Upper lobe of right lung (tissue), 1 donor: ENCODE measurements at places on chromosomes 16 and 17. TPM values are rescaled to one million over a fixed set of nuclear protein-coding genes. Genes with fewer than 3 reads are reported as not detected.

DNA sequence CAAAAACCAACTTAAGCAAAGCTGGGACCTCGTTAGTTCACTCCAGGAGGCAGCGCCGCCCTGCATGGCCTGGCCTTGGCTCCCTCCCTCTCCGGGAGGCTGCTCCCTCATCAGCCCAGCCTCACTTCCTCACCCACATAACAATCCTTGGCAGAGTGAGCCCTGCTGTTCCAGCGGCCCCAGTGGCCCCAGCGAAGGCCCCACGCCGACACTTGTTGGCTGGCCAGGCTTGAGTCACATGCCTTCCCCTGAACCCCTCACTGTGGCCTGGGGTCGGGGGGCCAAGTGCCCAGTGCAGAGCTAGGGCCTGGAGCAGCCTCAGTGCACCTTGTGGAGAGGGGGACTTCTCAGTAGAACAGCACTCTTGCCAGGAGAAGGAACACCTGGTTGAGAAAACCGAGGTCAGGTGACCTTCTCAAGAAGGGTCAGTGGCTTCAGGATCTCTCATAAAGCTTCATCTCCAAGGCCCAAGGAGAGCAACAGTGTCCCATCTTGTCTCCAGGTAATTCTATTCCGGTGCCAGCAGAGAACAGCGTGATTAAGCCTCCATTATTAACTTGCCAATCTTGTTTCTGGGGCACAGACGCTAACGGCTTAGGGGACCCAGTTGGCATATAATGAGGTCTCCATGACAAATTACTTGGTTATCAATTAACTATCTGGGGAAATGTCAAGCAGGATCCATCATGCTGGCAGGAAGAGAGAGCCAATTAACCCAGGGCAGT lies 26.8 kb downstream of the ENDOV start:
- H3K36me3 ChIP-seq: no peaks in the 10 kb centered on the region
- H3K4me3 ChIP-seq: no peak overlapping the region
- no peaks in the 10 kb centered on the region for H3K27me3 ChIP-seq

GRCh38 chr17:54861471-54861983 lies 39.1 kb upstream of the TOM1L1 start:
- no peaks in the 10 kb centered on the region for H3K36me3 ChIP-seq
- DNase-seq: no peak
- H3K4me1 ChIP-seq: no peaks in the 10 kb centered on the region
- H3K4me3 ChIP-seq: no peak overlapping the region
- no peaks in the 10 kb centered on the region for H3K27me3 ChIP-seq

- H3K27ac ChIP-seq: peak overlapping the region; percentile 80
- no peaks in the 10 kb centered on the region for H3K27me3 ChIP-seq
- DNase-seq: no peak
- peak overlapping the region; percentile 28 for H3K4me3 ChIP-seq
- peaks cover 66% of the 10 kb centered on the region for H3K4me1 ChIP-seq
These were observed 5.2 kb downstream of the ITPRIPL2 start for GRCh38 chr16:19118938-19119431.

DNA sequence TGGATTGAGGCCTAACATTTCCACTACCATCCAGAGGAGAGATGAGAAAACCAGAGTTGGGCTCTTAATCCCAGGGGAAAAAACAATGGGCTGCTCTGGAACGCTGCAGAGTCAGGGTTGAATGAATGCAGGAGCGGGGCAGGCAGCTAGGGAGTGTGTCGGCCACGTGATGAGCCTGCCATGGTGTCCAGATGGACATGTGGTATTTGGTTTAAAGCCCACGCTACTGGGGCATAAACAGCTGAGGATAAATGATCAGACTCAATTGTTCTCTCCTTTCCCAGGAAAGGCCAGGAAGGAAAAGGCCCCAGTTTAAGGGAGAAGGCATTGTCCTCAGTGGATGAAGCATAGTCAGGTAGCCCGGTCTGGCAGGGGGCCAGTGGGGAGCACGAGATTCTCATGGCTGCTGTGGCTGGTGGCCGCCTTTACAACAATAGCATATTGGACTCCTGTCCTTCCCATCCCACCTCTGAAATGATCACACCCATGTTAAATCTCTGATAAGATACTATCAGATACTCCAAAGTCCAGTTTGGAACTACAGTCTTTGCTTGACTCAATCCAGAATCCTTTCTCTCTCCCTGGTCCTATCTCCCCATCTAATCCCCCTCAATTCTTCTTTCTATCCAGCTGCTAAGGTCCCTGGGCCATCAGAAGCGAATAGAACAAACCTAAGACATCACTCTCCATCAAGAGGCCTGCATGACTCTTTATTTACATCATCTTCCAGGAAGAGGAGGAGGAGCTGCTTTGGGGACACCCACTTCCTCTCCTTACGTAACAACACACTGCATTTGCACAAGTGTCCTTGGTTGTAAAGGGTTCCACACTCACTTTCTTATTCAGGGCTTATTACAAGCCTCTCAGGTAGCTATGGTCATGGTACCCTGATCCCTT lies 20.4 kb downstream of the CA4 start:
- DNase-seq: no peak
- no peak overlapping the region for H3K4me3 ChIP-seq
- no peaks in the 10 kb centered on the region for H3K36me3 ChIP-seq
- H3K27me3 ChIP-seq: no peaks in the 10 kb centered on the region

DNA sequence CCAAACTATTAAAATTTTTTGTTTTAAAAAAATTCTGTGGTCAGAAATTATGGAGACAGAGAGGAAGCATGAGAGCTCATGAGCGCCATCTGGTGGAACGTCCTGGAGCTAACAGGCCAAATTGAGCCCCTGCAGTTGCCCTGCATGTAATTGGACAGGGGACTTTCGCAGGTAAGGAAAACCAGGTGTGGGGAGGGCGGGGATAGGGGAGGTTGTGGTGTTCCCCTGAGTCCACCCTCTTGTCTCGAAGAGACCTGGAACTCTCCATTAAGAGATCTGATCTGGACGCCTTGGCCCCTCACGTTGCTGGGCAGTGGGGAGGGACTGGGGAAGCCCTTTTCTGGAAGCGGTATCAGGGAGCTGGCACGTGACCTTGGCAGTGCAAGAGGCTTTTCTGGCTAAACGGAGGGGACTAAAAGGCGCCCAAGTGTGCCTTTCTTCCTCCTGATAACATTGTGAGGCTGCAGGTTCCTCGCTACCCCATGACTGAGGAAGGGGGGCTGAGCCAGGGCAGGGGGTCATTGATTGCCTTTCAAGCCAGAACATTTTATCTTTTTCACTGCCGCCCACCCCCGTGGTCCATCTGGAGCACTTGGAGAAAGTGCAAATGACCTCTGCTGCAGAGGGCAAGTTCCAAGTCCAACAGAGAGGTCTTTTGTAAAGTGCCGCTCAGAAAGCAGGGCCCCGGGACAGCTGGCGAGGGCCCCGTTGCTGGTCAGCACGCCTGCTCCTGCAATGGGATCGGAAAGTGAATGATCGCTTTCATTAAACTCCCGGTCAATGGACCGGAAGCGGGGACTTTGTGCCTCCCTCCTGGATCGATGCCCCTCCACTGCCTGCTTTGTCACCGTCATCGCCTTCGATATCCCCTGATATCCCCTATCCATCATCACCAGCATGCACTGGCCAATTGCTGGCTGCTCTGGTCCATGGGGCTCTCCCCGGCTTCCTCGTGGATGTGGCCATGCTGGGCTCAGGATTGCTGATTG lies 18.4 kb downstream of the PDILT start:
- H3K27ac ChIP-seq: no peak overlapping the region
- DNase-seq: peak; percentile 72
- no peaks in the 10 kb centered on the region for H3K4me1 ChIP-seq
- H3K4me3 ChIP-seq: no peak overlapping the region
- peaks cover 6% of the 10 kb centered on the region for H3K27me3 ChIP-seq

GRCh38 chr16:66103211-66103610 lies 263.3 kb upstream of the CDH5 start:
- peaks cover 3% of the 10 kb centered on the region for H3K27me3 ChIP-seq

DNA sequence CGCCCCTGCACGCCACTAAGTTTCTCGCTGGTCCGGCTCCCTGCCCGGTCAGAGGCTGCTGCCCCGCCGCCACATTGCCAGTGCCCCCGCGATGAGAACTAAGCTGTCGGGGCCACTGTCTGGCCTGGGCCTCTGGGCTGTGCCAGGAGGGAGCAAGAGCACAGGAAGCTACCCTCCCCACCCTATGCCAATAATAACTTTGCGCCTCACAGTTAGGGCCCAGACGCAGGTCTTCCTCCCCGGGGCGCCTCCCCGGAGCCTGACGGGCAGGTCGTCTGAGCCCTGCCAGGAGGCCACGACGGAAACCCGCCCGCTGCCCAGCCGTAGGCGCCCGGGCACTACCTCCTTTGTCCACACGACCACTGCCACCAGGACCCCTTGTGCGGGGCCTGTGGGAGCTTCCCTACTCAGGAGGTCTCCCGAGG lies 1.5 kb downstream of the ZFPM1 start:
- no peak for DNase-seq
- H3K4me3 ChIP-seq: peak overlapping the region; percentile 63
- H3K4me1 ChIP-seq: peaks cover 23% of the 10 kb centered on the region
- H3K27ac ChIP-seq: no peak overlapping the region
- no peaks in the 10 kb centered on the region for H3K36me3 ChIP-seq

The TMEM235 gene
- total RNA-seq: not detected

The WFIKKN2 gene
- total RNA-seq: 0.69 TPM

The SEBOX gene
- not detected for total RNA-seq

The WFDC1 gene
- total RNA-seq: 26.0 TPM
